NCI-H146 (cell line): ENCODE measurements at places on chromosomes 7 and 10.

DNA sequence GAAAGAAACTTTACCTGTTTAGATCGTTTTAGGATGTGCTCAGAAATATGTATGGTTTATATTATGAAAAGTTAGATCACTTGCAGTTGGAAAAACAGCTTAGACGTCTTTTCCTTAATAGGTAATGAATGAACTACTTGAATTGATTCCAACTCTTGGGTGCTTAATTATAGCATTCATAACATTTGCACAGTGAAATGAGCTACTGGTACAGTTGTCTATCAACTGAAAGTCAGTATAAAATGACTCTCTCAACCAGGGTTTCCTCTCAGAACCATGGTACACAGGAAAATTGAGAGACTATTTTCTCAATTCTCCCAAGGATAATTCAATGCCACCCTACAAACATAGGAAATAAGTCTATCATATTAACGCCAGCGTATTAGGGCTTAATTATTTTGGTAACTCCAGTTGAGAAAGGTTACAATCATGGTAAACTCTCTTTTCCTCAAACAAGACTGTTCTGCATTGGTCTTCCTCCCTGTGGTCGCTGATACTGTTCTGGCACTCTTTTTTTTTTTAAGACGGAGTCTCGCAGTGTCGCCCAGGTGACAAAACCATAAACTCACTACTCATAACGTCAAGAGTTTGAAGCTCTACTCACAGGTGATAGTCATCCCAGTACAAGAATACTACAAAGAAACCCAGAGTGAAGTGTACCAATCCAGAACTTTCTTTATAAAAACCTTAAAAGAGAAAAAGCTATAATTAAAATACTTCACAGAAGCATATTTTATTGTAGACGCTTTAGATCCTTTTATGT is 2.0 kb downstream of the ANLN start:
- peak; percentile 7 for DNase-seq

GRCh38 chr10:92290076-92290836 is 622 bp downstream of the CPEB3 start:
- peak; percentile 86 for DNase-seq

- DNase-seq, result no peak
Measured at GRCh38 chr7:105826143-105826542, 50.3 kb downstream of the ATXN7L1 start.

DNA sequence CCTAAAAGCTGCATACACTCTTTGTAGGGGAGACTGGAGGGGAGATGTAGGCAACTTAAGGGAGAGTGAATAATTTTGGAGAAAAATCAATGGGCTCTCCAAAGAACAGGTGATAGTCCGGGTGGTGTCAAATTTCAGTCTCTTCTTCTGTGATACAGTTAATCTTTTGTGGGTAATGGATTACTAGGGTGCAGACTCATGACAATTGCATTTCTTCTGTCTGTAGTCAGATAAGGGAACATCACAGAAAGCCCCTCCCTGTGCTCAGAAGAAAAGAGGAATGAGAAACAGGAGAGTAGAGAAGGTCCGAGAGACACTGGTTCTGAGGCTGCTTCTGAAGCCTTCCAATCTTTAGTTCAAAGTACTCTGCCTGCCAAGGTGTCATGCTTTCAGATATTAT is 1140.7 kb upstream of the LRRN3 start:
- peak; percentile 54 for DNase-seq

DNA sequence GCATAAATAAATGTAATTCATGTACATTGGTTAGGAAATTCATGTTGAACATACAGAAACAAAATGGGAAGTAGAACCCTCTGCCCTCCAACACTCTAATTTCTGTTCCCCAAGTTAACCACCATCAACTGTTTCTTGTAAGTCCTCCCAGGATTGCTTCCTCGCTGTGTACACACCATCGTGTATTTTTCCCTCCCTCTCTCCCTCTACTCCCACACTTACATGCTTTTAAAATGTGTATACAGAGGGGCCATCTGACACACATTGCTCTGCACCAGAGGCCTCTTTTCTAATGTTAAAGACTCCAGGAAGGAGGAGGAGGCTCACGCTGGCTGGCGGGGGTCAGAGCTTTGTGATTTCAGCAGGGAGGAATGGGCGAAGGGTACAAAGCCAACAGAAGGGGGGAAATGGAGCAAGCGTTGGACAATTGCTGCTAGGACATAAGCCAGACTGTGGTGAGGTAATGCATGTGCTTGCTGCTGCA is 1.9 kb upstream of the EPHA1 start:
- DNase-seq, result no peak

DNA sequence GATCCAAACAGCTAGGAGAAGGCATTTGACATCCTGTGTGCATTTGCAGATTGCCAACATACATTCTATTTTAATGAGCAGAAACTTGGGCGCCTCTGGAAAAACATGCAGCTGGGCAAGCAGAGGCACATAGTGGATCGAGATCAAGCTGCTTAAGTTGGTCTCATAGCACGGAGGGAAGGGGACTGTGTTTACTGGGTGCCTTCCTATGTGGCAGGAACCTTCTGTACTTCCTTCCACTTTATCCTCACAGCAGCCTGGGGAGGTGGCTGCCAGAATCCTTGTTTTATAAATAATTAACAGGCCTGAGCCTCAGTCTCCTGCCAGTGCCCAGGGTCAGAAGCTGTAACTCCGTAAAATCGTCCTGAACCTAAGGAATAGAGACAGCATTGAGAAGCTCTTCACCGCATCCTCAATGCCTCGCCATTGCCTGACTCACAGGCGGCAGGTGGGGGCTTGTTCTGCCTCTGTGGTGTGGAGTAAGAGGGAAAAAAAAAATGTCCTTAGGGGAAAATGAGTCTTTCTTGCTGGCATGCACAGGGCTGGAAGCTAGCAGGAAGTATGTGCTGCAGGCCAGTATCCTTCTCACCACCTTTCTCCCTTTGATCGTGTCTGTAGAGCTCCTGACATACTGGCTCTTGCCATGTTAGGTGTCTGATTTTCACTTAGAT is 6.2 kb downstream of the VWA2 start:
- no peak for DNase-seq

GRCh38 chr10:80702143-80702542 is 164.4 kb downstream of the SH2D4B start:
- no peak for DNase-seq

DNA sequence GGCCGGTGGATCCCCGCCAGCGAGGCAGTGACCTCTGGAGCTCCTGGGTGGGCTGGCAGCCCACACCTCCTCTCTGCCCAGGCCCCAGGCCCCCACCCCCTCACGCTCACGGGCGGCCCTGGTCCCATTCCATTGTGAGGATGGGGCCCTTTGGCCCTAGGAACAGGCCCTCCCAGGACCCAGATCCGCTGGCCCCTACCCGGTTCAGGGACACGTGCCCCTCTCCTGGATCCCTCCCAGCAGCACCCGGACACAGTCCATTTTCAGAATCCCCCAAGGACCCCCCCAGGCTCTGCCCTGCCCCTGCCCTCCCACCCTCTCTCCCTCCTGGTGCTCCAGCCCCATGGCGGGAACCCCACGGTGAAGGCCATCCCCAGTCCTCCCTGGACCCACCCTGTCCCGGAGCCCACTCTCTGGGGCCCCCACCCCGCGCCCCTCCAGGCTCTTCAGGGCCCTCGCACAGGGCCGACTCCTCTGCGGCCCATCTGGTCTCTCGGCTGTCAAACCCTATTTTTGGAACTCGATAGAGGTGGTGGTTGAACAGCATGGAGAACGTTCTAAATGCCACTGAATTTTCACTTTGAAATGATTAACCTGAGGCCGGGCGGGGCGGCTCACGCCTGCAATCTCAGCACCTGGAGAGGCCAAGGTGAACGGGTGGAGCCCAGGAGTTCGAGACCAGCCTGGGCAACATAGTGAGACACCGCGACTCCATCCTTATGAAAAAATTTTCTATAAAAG is 8.1 kb downstream of the ADAP1 start:
- no peak for DNase-seq

GRCh38 chr10:5640501-5640900 is 25.9 kb downstream of the ASB13 start:
- DNase-seq, result no peak

DNA sequence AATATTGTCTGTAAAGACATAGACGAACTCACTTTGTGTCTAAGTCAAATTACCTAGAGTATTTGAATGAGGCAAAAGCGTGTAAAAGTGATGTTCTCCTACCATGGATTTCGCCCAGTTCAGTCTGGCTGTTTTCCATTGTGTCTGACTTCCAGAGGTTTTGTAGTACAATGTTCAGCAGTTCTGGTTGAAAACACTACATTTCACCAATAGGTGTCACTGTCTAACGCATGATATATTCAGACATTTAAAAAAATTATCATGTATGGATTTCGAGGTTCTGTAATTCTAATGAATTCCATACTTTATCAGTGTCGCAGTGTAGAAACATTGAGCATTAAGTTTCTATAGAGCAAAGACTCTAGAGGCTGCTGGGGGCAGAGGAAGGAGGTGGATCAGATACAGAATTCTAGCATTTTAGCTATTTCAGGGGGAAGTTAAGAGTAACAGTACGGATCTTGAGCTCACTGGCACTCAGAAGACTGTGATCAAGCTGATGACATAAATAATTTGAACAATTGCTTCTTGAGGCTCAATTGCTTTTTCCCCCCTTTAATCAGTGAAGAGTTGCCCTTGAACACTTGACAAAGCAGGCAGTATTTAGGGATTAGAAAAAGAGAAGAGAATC is 196.9 kb upstream of the RHOBTB1 start:
- DNase-seq, result peak; percentile 53

GRCh38 chr10:133257489-133258065 is 19.1 kb downstream of the ADAM8 start:
- peak; percentile 24 for DNase-seq

DNA sequence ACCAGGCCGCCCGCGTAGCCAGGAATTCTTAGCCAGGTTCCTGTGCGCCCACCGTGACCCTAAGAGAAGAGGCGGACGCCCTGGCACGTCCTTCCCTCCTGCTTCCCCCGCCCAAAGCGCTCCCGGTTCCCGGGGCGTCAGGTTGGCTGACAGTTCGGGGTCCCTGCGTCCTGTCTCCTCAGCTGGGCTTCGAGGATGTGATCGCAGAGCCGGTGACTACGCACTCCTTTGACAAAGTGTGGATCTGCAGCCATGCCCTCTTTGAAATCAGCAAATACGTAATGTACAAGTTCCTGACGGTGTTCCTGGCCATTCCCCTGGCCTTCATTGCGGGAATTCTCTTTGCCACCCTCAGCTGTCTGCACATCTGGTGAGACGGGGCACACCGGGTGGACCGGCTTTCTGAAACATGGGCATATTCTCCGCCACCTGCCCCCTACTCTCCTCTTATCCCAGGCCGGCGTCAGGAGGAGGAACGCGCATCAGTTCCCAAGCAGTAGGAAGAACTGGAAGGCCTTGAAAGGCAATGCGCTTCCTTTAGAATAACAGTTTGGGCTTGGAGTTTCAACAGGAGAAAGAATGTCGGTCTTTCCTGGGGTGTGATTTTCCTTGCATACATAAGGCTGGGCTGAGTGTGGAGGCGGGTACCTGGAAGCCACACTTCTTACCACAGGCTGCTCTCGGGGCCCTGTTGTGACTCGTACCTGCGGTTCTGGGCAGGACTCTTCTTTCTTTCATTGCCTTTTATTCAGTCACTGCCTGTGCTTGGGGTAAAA is 728 bp downstream of the CAV2 start:
- DNase-seq, result no peak

DNA sequence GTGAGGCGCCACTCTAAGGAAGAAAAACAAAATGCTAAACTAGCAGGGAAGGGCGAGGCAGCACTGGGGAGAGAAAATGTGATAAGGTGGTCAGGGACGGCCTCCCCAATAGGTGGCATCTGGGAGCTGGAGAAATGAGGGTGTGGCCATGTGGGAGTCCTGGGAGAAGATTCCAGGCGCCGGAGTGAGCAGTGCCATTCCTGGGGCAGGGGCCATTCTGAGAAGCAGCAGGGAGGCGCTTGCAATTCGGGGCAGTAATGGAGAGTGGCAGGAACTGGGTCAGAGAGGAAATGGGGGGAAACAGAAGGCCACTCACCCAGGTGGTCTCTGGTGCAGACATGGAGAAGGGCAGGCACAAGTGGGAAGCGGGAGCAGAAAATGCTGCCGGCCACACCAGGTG is 61.8 kb upstream of the LRRC18 start:
- peak; percentile 53 for DNase-seq

GRCh38 chr7:90230834-90231233 is 14.1 kb upstream of the CFAP69 start:
- DNase-seq, result no peak

DNA sequence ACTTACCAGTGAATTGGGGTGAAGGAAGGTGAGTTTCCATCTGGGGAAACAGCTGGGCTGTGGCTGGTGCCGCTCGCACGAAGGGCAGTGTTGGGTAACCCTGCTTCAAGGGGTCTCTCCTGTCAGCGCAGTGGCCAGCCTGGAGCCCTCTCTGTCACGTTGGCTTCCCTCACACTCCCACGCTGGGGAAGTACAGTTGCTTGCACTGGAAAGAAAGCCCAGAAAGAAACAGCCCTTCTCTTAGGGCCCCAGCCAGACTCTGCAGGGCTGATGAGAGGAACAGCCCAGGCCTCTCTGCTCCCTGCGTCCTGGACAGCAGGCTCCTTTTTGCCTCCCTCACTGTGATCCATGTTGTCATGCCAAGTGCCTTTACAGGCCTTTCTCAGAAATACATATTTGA is 40.3 kb upstream of the TRIM8 start:
- no peak for DNase-seq

DNA sequence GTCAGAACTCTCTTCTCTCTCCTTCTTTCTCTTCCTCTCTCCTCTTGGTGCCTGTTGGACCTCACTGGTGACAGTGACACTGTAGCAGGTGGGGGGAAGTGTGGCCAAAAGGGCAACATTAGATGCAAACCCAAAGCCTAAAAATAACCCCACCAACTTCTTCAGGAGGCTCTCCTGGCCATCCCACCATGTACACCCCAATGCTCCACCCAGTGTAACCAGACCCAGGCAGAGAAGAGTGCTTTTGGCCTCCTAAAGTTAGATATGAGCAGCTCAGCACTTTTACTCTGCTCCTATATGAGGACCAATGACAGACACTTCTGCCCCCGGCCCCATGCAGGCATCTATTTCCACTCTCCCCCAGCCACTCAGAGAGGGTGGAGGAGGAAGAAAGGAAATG is 5.5 kb downstream of the MYOZ1 start:
- DNase-seq, result no peak

DNA sequence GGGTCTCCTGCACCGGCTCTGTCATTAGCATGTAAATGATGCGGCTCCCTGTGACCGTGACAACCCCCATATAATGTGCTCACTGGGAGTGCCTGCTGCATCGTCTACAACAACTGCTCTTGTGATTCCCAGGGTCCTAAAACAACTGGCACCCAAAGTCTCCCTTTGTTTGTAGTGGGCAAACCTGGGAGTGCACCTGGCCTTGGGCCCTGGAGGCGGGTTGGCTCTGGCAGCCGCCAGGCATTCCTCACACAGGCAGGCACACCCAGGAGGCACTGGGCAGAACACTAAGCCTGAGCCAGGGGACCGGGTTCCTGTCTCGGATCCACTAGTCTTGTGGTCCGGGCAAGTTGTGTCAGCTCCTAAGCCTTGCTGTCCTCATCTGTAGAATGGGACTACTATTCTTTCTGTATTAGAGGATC is 115.5 kb upstream of the GPR26 start:
- no peak for DNase-seq
